Stimulated activated CD4-positive, alpha-beta T cell treated with anti-CD3 and anti-CD28 coated beads, Interleukin-4, amount 100 ng/mL, for 24 hours (primary cell): ENCODE measurements at places on chromosomes 4 and X.

DNA sequence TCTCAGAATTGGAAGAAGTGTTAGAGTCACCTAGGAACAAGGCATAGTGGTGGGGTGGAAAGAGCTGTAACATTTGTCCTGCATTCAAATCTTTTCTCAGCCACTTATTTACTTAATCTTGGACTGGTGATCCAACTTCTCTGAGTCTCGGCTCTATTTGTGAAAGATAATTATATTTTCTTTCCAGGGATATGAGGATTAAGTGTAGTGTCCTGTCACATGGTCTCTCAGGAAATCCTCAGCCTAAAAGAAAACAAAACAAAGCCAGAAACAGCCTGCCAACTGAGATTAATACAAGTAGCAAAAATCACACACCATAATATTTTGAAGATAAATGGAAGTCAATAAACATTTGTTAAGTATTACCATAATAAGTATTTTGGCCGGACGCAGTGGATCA, 33.3 kb upstream of the ETNPPL start:
- no peak for DNase-seq

DNA sequence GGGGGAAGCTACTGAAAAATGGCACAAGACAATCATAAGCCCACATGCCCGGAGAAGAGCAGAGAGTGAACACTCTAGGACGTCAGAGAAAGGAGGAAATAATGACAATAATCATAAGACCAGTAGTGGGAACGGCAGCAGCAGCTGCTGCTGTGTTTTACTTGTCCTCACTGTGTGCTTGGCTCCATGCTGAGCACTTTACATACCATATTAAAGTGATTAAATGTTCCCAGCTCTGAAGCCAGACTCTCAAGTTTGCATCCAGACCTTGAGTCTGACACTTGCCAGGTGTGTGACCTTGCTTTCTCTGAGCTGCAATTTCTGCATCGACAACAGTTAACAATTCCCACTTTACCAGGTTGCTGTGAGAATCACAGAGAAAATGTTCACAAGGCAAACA, 255.4 kb downstream of the SPANXN1 start:
- no peak for DNase-seq

- no peak for DNase-seq
Observed at GRCh38 chr4:139241086-139241783, 38.8 kb downstream of the MGARP start.

GRCh38 chr4:95107635-95108034, 349.9 kb downstream of the BMPR1B start:
- no peak for DNase-seq

- DNase-seq = no peak
Observed at GRCh38 chrX:8323356-8323755, 141.3 kb upstream of the VCX3B start.

DNA sequence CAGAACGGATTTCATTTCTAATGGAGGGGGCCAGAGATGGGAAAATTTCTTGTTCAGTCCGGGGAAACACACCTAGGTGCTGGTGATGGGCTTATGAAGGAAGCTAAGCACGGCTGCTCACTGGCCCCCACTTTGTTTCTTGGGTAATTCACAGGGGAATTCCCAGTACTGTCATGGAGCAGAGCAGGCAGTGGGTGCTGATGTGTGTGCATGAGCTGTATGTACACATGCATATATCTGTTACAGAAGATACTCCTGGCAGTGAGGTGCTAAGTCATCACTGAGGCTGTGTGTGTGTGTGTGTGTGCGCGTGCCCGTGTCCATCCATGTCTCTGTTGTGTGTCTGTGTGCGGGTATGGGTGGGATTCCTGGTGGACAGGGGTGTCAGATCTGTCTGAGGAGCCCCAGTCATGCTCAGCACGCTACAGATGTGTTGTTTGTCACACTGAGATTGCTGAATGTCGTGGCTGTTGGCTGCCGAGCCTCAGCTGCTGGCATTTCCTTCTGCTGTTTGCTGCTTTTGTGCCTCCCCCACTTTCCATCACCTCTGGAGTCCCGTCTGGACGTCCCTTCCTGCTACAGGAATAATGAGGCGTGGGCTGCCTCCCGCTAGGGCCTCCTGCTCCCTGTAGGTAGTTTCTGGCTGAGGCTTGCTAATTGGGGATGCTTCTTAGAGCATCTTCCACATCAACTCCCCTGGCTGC, 53.3 kb downstream of the JADE1 start:
- peak; percentile 60 for DNase-seq

GRCh38 chrX:68650491-68650890, 3.0 kb downstream of the STARD8 start:
- no peak for DNase-seq

DNA sequence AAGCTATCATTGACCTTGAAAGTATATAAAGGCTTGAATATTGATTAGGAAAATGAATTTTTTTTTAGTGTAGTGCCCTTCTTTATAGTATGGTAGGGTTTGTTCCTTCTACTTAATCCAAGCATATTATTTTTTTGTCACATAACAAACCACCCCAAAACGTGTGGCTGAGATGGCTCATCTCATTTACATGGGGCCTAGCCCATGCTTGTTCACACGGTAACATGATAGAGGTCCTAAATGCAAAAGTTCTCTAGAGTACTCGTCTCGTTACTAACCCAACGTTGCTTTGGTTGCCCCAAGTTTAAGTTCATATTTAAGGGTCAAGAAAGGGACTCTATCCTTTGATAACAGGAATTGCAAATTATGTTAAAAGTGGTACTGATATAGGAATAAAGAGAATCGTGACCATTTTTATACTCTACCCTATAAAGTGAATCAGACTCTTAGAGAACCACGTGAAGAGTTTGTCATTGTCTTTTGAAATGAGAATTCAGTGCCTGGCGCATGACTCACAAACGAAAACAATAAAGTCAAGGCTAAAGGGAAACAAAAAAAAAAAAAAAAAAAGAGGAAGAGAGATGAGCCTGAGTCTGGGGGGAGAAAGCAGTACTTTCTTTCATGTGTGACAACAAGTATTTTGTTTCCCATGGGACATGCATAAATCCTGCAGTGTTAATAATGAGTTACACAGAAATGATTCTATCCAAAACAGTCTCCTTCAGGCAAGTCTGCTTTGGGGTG, 402.8 kb upstream of the NWD2 start:
- DNase-seq = no peak

GRCh38 chrX:151359931-151360871, 36.8 kb upstream of the VMA21 start:
- peak; percentile 33 for DNase-seq

DNA sequence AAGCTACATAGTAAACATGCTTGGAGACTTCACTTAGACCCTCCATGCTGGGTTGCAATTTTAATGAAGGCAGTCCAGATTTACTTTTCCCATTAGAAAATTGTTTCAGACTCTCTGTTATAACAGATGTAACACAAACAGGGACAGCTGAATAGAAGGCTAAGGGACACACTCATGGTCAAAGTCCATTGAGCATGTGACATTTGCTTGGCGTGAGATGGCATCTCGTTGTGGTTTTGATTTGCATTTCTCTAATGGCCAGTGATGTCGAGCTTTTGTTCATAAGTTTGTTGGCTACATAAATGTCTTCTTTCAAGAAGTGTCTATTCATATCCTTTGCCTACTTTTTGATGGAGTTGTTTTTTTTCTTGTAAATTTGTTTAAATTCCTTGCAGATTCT, 358.2 kb upstream of the CLNK start:
- no peak for DNase-seq

GRCh38 chr4:172547724-172548123, 620.9 kb upstream of the GALNT7 start:
- no peak for DNase-seq

GRCh38 chrX:96685210-96686099, 813 bp downstream of the DIAPH2 start:
- DNase-seq = peak; percentile 44

- no peak for DNase-seq
Observed at GRCh38 chr4:47510506-47511143, 25.6 kb downstream of the ATP10D start.

- no peak for DNase-seq
Observed at GRCh38 chr4:55032788-55033187, 92.6 kb downstream of the KDR start.
